Thoracic aorta (tissue), 2 donors: ENCODE measurements at places on chromosomes 7 and 10. TPM values are rescaled to one million over a fixed set of nuclear protein-coding genes. Genes with fewer than 3 reads are reported as not detected.

- DNase-seq = no peak
Measured at GRCh38 chr7:80588591-80588990, 49.9 kb upstream of the CD36 start.

DNA sequence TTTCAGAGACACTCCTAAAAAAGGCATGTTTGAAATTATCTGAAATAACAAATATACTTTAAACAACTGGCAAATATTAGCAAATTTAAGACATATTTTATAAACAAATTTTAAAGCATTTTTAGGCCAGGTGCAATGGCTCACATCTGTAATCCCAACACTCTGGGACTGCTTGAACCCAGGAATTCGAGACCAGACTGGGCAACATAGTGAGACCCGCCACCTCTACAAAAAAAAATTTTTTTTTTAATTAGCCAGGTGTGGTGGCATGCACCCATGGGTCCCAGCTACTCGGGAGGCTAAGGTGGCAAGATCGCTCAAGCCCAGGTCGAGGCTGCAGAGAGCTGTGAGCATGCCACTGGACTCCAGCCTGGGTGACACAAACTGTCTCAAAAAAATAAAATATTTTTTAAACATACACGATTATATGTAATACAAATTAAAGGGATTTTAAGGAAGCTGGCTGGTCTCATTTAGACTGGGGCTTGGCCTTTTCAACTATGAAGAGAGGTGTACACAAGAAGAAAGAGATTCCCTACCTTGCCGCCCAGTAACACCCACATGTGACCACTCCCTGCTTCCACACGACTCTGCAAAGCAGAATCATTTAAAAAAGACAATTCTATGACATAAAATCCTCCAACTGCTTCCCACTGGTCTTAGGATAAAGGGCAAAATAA lies 7.5 kb downstream of the LARP4B start:
- DNase-seq = no peak

GRCh38 chr7:141585592-141586510 lies 34.6 kb downstream of the AGK start:
- no peak for DNase-seq

DNA sequence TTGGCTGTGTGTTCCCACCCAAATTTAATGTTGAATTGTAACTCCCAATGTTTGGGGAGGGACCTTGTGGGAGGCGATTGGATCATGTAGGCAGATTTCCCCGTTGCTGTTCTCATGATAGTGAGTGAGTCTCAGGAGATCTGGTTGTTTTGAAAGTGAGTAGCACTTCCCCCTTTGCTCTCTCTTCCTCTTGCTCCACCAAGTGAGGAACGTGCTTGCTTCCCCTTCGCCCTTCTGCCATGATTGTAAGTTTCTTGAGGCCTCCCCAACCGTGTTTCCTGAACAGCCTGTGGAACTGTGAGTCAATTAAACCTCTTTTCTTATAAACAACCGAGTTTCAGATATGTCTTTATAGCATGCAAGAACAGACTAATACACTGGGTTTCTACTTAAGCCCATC lies 176.3 kb downstream of the CDK14 start:
- DNase-seq = no peak

DNA sequence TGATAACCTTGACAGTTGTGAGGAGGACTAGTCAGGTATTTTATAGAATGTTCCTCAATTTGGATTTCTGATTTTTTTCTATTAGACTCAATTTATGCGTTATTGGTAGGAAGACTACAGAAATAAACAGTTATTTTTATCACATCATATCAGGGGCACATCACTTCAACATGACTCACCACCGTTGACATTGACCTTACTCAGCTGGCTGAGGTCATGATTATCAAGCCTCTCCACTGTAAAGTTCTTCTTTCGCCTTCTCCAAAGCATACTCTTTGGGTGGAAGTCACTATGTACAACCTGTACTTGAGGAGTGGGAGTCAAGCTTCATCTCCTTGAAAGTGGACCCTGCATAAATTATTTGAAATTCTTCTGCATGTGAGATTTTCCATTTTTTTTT lies 194.3 kb upstream of the IGFBP3 start:
- no peak for DNase-seq

DNA sequence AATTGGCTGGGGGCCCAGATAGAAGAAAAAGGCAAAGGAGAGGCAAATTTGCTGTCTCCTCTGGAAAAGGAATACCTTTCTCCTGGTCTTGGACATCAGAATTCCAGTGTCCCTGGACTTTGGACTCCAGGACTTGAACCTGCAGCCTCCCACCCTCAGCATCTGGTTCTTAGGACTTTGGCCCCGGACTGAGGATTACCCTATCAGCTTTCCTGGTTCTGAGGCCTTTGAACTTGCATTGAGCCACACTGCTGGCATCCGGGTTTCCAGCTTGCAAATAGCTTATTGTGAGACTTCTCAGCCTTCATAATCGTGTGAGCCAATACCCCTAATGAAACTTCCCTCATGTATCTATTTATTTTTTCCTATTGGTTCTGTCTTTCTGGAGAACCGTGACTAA lies 68.3 kb downstream of the DNAH11 start:
- DNase-seq = no peak

GRCh38 chr10:106980495-106981451 lies 183.7 kb downstream of the SORCS1 start:
- no peak for DNase-seq

DNA sequence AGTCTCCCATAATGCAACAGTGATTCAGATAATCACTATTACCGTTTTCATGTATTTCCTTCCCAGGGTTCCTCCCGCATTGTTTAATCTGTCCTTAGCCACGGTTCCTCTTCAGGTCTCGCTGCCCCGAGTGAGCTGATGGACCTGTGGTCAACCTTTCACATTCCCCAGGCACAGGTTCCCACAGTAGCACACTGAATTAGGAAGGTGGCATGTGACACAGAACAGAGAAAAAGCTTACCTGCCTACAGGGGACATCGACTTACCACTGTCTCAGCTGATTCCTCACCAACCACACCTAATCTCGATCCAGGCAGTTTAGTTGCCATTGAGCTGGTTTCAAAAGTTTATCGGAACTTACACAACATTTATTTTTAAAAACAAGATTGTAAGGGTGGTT lies 72.2 kb downstream of the MTURN start:
- DNase-seq = no peak

DNA sequence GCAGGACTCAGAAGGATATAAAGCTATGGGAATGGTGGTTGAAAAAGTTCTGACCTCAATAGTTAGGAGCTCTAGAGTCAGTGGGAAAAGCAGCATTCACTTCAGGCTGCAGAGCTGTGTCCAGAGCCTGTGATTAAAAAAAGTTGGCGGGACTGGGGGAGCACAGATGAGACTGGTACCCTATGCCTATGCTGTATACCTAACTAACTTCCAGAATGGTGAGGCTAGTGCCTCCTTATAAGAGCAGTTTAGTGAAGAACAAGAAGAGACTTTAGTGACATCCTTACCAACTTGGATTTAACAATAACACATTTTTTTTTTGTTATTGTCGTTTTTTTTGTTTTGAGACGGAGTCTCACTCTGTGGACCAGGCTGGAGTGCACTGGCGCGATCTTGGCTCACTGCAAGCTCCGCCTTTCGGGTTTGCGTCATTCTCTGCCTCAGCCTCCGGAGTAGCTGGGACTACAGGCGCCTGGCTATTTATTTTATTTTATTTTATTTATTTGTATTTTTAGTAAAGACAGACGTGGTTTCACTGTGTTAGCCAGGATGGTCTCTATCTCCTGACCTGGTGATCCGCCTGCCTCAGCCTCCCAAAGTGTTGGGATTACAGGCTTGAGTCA lies 6.6 kb upstream of the ZNF282 start:
- DNase-seq = no peak

DNA sequence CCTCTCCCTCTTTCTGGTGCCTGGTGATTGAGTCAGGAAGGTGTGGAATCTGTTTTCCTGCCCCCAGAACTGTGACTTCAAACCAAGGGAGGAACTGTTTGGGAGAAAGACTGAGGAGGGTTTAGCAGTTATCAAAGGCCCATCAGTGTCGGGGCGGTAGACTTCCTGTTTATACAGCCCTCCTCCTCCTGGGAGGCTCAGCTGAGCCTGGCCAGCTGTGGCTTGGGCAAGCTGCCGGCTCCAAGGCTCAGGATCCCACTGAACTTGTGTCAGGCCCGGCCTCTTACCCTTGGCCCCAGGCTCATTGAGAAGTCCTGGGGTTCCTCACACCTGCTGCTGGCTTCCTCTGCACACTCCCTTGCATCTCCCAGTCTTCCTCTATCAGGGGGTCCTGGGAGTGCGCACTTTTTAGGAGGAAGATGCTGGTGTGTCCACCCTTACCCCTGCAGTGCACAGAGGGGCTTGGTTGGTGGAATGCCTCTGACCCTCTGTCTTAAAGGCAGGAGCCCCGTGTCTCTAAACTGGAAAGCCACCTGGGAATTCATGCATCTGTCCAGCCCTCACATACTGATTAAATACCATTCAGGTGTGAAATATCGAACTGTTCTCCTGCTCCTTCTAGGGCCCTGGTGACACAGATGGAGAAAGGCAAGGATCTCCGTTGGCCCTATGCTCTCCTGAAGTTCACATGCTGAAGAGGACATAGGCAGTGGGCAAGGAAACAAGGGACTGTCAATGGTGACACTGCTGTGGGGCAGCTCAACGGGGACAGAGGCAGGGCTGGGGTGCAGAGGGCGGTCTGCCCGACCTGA lies 32.4 kb downstream of the CXCL12 start:
- DNase-seq = no peak

- DNase-seq = no peak
Measured at GRCh38 chr10:13291821-13292773, 7.8 kb downstream of the PHYH start.

DNA sequence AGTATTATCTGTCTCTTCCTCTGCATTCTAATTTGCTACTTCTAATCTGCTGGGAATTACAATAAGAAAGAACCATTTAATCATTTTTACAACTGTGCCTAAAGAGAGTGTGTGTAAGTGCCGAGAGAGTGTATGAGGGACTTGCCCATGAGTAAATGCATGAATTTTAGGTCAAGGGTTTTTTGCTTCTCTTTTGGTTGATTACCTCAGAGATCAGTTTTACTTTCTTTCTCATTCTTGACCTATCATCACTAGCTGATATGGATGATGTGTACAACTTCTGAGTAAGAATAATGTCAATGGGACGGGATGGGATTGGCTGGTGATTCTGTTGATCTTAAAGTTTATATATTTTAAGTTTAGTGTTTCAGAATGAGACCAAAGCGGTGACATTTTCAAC lies 47.8 kb downstream of the IKZF1 start:
- DNase-seq = no peak

DNA sequence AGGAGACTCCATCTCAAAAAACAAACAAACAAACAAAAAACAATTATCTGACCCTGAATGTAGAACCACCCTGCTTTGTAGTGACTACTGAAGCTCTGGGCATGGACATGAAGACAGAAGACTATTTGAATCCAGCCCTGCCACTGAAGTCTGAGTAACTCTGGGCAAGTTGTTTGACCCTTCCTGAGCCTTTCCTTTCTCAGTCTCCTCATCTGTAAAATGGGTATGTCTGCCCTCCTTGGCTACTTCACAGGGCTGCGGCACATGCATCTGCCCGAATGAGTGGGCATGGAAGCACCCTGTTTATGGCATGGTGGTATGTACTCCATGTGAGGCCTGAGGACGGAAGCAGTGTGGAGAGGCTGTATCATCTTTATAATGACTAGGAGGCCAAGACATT lies 22.2 kb upstream of the MALSU1 start:
- DNase-seq = no peak

- DNase-seq = no peak
Measured at GRCh38 chr10:3969876-3970666, 185.1 kb upstream of the KLF6 start.

DNA sequence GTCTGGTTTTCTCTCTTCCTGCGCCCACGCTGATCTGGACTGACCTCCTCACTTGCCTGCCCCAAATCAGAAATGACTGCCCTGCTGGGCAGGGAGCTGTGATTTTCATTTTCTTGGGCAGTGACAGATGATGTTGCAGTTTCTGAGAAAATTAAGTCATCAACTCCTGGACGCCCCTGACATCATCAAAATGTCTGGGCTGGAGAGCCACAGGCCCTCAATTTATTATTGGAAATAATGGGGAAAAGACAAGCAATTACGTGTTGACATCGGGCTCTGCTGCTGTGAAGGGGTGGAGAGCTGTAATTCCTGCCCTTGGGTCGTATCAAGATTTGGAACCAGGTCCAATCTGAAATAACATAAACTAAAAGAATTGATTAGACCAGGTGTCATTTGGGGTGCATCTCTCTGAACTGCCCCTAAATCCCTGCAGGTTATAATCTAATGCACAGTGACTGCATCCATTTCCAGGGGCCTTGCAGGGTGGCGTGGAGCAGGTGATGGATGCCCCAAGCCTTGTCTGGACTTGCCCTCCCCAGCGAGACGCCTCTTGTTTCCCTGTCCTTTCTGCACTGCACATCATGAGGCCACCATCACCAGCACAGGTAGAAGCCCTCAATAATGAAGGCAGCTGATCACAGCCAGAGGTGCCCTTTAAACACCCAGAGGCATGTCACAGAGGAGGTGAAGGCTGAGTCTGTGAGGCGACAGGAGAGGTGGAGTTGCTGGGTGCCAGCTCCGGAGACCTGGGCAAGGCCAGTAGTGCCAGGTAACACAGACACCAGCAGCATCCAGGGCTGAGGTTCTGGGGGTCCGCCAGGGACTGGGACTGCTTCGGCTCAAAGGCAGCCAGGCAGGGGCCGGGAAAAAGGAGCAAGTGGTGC lies 98.7 kb downstream of the HTR5A start:
- DNase-seq = no peak

- DNase-seq = no peak
Measured at GRCh38 chr10:55287346-55287745, 486.3 kb upstream of the PCDH15 start.

- no peak for DNase-seq
Measured at GRCh38 chr7:1151156-1151555, 8.8 kb downstream of the ZFAND2A start.

DNA sequence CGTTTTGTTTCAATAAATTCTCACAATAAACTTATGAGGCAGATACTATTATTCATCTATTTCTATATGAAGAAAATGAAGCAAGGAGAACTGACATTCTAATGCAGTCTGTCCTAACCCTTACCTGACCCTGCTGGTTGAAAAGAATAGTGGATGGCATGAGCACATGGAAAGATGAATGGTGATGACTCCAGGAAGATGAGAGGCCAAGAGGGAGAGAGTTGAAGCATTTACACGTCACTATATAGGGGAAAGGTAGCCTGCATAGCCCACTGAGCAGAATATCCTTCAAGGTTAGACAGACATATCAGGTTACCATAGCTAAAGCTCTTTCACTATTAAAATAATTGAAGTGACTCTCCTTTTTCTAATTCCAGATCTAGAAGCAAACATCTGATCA lies 163.9 kb upstream of the CDK1 start:
- DNase-seq = no peak

Gene HOXA5
- 1.2 TPM for total RNA-seq

Gene AGAP6
- total RNA-seq = 26.9 TPM

Gene DBNL
- 148 TPM for total RNA-seq

Gene PIK3CG
- total RNA-seq = 8.0 TPM

Gene AUTS2
- total RNA-seq = 49.4 TPM

Gene ING3
- total RNA-seq = 12.3 TPM

Gene SLC39A12
- total RNA-seq = not detected

Gene FFAR4
- 1.3 TPM for total RNA-seq

Gene CAMK1D
- 8.7 TPM for total RNA-seq

Gene OPN1SW
- total RNA-seq = not detected

Gene METTL2B
- total RNA-seq = 49.0 TPM
